H4 (cell line): ENCODE measurements at places on chromosomes 12 and 14. TPM values are rescaled to one million over a fixed set of nuclear protein-coding genes. Genes with fewer than 3 reads are reported as not detected.

SOX5 gene
- total RNA-seq, result 2.5 and 5.4 TPM in 2 replicates

HOXC10 gene
- total RNA-seq, result 2.0 and 8.7 TPM in 2 replicates

LIN7A gene
- 1.2 and 3.9 TPM in 2 replicates for total RNA-seq

POLR3B gene
- total RNA-seq, result 7.9 and 11.0 TPM in 2 replicates

IFI27 gene
- total RNA-seq, result 2,076 and 2,328 TPM in 2 replicates

RNASE4 gene
- total RNA-seq, result 14.7 and 22.2 TPM in 2 replicates

KRT78 gene
- not detected in 2 replicates for total RNA-seq

SLCO1B3 gene
- total RNA-seq, result 2.6 and 3.0 TPM in 2 replicates

NGB gene
- not detected in 2 replicates for total RNA-seq

ANG gene
- total RNA-seq, result 3.9 and 9.2 TPM in 2 replicates

SPX gene
- total RNA-seq, result 0.21 and 1.3 TPM in 2 replicates

PRICKLE1 gene
- 1.1 and 1.8 TPM in 2 replicates for total RNA-seq

IAPP gene
- not detected in 2 replicates for total RNA-seq
